ENCODE measurements at places on chromosomes 1 and 21.

DNA sequence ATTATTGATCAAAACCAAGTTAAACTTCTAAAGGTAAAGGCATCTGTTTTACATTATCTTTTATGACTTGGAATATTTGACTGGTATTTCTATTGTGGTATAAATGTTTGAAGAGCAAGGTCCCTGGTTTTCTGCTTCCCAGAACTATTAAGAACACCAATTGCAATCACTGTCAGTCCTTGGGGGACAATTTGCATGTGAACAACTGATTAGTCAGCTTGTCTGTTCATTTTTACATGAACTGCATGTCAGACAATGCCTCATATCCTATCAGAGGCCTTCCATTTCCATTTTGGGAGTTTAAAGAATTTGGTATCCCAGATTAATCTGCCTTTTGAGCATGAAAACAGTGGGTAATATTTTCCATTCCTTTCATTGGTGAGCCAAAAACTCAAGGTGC is 654.9 kb upstream of the USP24 start:
- no peak for DNase-seq

DNA sequence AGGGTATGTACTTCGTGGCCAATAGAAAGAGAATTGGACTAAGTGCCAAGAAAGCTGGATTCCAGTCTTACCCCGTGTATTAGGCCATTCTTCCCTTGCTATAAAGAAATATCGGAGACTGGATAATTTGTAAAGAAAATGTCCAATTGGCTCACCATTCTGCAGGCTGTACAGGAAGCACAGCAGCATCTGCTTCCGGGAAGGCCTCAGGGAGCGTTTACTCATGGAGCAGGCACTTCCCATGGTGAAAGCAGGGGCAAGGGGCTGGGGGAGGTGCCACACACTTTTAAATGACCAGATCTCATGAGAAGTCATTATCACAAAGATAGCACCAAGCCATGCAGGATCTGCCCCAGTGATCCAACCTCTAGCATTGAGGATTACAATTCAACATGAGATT is 7.8 kb upstream of the AMIGO1 start:
- DNase-seq = no peak

- no peak for DNase-seq
These were observed 200.7 kb upstream of the RAB4A start for GRCh38 chr1:229070168-229070567.

GRCh38 chr1:105137543-105138457 is 1388.1 kb downstream of the AMY1C start:
- DNase-seq = no peak

Measured in CD8-positive, alpha-beta T cell (primary cell).